ENCODE measurements at places on chromosomes 5 and 9. TPM values are rescaled to one million over a fixed set of nuclear protein-coding genes. Genes with fewer than 3 reads are reported as not detected.

Gene C5orf34
- 3.6 TPM for total RNA-seq

Gene F2RL1
- total RNA-seq: 91.6 TPM

Gene CDKN2AIPNL
- total RNA-seq: 28.5 TPM

DNA sequence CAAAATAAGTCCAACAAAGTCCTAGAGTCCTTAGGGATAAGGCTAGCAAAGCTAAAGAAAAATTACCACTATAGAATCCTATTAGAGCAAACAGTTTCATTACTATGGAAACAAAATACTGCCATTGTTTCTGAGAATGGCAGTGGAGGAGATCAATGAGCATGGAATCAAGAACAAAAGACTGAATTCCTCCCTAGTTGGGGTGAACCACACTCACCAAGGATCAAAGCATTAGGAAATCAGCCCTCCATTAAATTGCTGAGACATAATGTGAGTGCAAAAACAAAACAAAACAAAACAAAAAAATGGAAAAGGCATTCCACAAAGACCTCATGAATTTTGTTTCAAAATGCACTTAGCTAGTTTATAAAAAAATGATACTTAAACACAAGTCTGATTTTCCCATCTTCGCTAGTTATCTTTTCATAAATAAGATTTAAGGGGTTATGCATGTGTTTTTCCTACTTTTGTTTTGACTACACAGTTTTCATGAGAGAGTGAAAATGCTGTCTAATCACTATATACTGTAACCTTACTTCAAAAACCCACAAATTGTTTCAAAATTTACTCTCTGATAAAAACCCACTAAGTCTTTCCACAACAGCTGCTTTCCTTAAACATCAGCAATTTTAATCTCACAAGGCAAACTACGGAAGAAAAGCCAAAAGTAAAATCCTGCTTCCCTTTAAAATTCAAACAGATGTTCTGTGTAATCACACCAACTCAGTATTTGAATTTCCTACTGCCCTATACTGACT, 9.7 kb downstream of the SERINC5 start:
- peak; percentile 71 for DNase-seq

DNA sequence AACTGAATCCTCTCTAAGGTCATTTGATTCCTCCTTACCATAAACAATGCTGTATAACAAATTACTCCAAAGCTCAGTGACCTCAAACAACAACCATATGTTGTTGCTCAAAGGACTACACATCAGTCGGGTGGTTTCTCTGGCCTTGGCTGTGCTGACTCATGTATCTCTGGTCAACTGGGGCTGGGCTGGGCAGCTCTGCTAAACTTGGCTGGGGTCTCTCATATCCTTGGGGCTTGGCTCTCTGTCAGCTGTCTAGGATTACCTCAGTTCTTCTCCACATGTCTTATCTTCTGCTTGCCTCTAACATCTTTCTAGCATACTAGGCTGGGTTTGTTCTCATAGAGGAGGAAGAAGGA, 86.4 kb downstream of the GALNT10 start:
- DNase-seq: no peak

- no peak for DNase-seq
These were observed 14.4 kb downstream of the NACC2 start for GRCh38 chr9:136080716-136081112.

DNA sequence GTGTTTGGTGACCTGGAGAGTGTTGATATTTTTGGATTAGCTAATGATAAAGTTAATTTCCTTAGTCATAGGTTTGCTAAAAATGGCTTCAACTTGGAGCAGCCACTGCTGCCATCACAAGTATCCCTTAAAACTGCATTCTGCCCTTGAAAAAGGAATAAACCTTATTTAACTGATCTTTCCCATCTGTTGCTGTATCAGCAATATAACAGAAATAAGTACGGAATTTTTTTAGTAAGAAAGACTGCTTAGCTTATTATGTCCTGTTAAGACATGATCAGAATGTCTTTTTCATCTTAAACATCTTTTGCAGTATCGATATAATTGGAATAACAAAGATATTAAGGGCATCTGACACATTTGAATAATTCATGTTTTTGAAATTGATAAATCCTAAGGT, 75.7 kb downstream of the LNPEP start:
- no peak for DNase-seq

GRCh38 chr5:44875661-44876605, 67.2 kb downstream of the MRPS30 start:
- DNase-seq: peak; percentile 99

All from epithelial cell of proximal tubule (primary cell).